Left renal cortex interstitium (tissue), 4 donors: ENCODE measurements at places on chromosomes 5 and 9. TPM values are rescaled to one million over a fixed set of nuclear protein-coding genes. Genes with fewer than 3 reads are reported as not detected.

The GCNT4 gene
- polyA plus RNA-seq: 12.6 TPM

The DRD1 gene
- 0.03 TPM for polyA plus RNA-seq

The ANKDD1B gene
- 3.6 TPM for polyA plus RNA-seq

The GRM6 gene
- 1.7 TPM for polyA plus RNA-seq

The PCDHGA8 gene
- polyA plus RNA-seq: 0.52 TPM

The CCDC187 gene
- polyA plus RNA-seq: 4.9 TPM

The PCDHB13 gene
- polyA plus RNA-seq: 5.0 TPM

DNA sequence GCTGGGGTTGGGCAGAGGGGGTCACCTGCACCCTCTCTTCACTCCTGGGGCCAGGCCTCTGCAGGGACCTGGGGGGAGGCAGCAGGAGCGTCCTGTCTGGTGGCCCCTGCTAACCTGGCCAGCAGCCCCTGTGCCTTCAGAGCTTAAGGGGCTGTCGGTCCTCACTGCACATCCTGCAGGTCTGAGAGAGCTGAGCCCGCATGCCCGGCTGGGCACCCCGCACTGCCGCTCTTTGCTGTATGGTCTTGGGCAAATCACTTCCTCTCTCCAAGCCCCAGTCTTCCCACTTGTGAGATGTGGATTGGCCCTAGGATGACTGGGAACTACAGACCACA lies 7.9 kb downstream of the FLT4 start:
- DNase-seq: no peak

GRCh38 chr9:104367507-104367906 lies 136.6 kb upstream of the OR13F1 start:
- no peak for DNase-seq

GRCh38 chr5:137843676-137844299 lies 23.9 kb upstream of the MYOT start:
- no peak for DNase-seq

DNA sequence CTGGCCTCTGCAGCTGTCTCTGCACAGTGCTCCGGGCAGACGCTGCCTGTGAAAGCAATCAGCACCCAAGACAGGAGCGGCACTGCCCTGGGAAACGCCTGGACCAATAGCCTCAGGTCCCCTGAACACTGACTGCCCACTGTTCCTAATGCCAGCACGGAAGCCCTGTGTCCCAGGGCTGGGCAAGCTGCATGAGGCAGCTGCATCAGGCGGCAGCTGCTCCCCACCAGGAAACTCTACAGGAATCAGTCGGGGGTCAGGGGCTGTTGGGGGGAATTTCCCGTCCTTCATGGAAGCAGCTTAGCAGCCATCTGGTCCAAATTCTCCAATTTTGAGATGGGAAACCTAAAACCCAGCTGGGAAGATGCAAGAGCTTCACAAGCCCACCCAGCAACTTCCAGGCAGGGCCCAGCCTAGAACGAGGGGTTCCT lies 118.6 kb downstream of the VAV2 start:
- no peak for DNase-seq

- no peak for DNase-seq
Observed at GRCh38 chr9:134716067-134716466, 74.5 kb downstream of the COL5A1 start.

DNA sequence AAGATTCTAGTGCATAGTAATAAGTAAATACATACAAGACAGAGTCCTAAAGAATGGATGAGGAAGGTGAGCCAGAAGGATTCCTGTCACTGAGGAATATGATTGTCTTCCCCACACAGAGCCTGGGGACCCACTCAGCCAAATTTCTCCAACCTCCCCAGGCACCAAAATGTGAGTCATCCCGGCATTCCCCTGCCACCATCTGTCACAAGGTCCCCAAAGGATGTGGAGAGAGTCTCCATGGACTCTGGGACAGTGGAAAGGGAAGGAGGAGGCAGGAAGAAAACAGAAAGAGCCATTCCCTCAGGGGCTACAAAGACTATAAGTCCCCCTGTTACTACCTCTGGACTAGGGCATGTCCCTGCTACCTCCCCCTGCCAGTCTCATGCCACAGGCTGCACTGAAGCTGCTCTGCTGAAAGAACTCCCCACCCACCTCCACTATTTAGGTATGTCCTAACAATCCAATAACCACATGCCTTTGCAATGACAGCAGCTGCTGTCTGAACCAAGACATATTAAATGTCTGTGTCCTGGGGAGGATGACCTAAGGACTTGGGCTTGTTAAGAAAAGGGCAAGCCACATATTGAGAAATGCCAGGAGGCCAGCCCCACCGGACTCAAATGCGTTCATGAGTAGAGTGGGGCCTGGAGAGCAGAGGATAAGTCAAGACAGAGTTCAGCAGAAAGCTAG lies 10.7 kb upstream of the OR5C1 start:
- DNase-seq: no peak
